ENCODE measurements at places on chromosomes 6 and 20. TPM values are rescaled to one million over a fixed set of nuclear protein-coding genes. Genes with fewer than 3 reads are reported as not detected.

DNA sequence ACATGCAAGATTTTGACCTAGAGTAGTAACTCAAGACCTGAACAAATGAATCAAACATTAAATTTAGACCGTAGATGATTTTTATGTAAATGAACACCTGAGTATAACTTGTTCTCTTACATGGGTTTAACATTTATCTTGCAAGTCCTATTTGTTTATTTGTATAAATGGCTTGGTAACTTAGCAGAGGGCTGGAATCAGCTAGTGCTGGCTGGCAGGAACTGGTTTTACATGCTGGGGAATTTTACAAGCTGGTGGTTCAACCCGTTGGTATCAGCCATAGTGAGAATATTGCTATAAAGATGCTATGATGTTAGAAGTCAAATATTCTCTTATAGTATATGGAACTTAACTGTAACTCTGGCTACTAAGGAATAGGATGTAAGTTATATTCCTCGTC lies 8.9 kb downstream of the SLC22A2 start:
- H3K4me3 ChIP-seq, result no peak overlapping the region
- no peak for DNase-seq
- no peaks in the 10 kb centered on the region for H3K4me1 ChIP-seq
- H3K27me3 ChIP-seq, result no peaks in the 10 kb centered on the region
- no peaks in the 10 kb centered on the region for H3K36me3 ChIP-seq
- H3K27ac ChIP-seq, result no peak overlapping the region

- no peak overlapping the region for H3K27ac ChIP-seq
- no peak for DNase-seq
- no peaks in the 10 kb centered on the region for H3K4me1 ChIP-seq
- H3K36me3 ChIP-seq, result no peaks in the 10 kb centered on the region
- H3K27me3 ChIP-seq, result peaks cover 4% of the 10 kb centered on the region
- H3K4me3 ChIP-seq, result no peak overlapping the region
Measured at GRCh38 chr6:168188369-168189199, 109.6 kb upstream of the FRMD1 start.

GRCh38 chr6:81751388-81752083 lies 945 bp downstream of the TENT5A start:
- peaks cover 42% of the 10 kb centered on the region for H3K4me1 ChIP-seq
- H3K36me3 ChIP-seq, result no peaks in the 10 kb centered on the region
- H3K4me3 ChIP-seq, result peak overlapping the region; percentile 93
- no peaks in the 10 kb centered on the region for H3K27me3 ChIP-seq

GRCh38 chr6:99369533-99369932 lies 20.1 kb upstream of the FAXC start:
- H3K27me3 ChIP-seq, result no peaks in the 10 kb centered on the region
- H3K27ac ChIP-seq, result no peak overlapping the region
- no peak for DNase-seq
- no peak overlapping the region for H3K4me3 ChIP-seq
- H3K36me3 ChIP-seq, result no peaks in the 10 kb centered on the region

- DNase-seq, result peak; percentile 64
- peak overlapping the region; percentile 85 for H3K27ac ChIP-seq
- no peak overlapping the region for H3K4me3 ChIP-seq
- no peaks in the 10 kb centered on the region for H3K36me3 ChIP-seq
- H3K27me3 ChIP-seq, result no peaks in the 10 kb centered on the region
Measured at GRCh38 chr6:43951063-43951755, 176.0 kb downstream of the MRPL14 start.

GRCh38 chr6:157126183-157127098 lies 196.9 kb downstream of the TMEM242 start:
- no peak overlapping the region for H3K4me3 ChIP-seq
- H3K36me3 ChIP-seq, result no peaks in the 10 kb centered on the region
- DNase-seq, result no peak
- no peak overlapping the region for H3K27ac ChIP-seq
- H3K27me3 ChIP-seq, result no peaks in the 10 kb centered on the region

GRCh38 chr20:56720620-56721213 lies 91.6 kb downstream of the TFAP2C start:
- no peaks in the 10 kb centered on the region for H3K4me1 ChIP-seq
- no peak overlapping the region for H3K4me3 ChIP-seq
- H3K27ac ChIP-seq, result no peak overlapping the region

Gene DDO
- total RNA-seq, result 2.9 TPM

Gene SLPI
- 1,792 TPM for total RNA-seq

Gene SLCO4A1
- total RNA-seq, result 20.4 TPM

Data from gastrocnemius medialis (tissue), 4 donors.